Stimulated activated CD4-positive, alpha-beta T cell treated with anti-CD3 and anti-CD28 coated beads, Interleukin-2, amount 100 ng/mL, for 4 hours (primary cell): ENCODE measurements at places on chromosomes 2 and 18.

- DNase-seq, result no peak
Observed at GRCh38 chr2:222548992-222549391, 106.9 kb downstream of the FARSB start.

- no peak for DNase-seq
Observed at GRCh38 chr2:52034706-52035105, 1002.8 kb upstream of the NRXN1 start.

DNA sequence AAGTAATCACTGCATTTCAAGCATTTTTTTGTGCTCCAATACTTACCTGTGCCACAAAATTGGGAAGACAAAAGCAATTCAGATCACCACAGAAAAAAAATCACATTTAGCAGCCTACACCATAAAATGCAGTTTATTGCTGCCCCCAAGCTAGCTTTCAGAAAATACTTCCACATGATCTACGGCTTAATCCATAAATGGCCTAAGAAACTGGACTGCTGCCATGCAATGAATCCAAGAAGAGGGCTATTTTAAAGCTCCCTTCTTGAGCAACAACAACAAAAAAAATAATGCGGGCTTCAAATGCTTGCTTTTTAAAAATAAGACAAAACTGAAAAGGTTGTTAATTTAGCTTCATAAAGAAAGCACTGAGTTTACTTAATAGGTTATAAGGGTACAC lies 272.3 kb downstream of the RAD51AP2 start:
- DNase-seq, result no peak

DNA sequence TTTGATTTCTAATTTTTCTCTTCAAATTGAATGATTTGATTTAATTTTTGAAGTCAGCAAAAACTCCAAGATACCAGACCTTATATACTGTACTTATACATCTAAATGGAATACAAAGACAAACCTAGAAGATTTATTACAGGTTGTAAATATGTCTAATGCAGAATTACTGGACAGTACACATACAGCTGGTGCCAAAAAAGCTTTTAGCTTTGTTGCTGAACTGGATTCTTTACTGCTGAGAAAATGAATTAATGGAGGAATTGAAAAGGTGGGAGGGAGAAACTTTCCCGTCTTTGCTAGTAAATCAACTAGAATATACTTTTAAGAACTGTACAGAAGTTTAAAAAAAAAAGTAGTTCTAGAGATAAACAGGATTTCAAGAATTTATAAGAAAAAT lies 17.5 kb downstream of the C1D start:
- DNase-seq, result no peak

GRCh38 chr2:56088411-56088810 lies 95.4 kb upstream of the CCDC85A start:
- DNase-seq, result no peak

DNA sequence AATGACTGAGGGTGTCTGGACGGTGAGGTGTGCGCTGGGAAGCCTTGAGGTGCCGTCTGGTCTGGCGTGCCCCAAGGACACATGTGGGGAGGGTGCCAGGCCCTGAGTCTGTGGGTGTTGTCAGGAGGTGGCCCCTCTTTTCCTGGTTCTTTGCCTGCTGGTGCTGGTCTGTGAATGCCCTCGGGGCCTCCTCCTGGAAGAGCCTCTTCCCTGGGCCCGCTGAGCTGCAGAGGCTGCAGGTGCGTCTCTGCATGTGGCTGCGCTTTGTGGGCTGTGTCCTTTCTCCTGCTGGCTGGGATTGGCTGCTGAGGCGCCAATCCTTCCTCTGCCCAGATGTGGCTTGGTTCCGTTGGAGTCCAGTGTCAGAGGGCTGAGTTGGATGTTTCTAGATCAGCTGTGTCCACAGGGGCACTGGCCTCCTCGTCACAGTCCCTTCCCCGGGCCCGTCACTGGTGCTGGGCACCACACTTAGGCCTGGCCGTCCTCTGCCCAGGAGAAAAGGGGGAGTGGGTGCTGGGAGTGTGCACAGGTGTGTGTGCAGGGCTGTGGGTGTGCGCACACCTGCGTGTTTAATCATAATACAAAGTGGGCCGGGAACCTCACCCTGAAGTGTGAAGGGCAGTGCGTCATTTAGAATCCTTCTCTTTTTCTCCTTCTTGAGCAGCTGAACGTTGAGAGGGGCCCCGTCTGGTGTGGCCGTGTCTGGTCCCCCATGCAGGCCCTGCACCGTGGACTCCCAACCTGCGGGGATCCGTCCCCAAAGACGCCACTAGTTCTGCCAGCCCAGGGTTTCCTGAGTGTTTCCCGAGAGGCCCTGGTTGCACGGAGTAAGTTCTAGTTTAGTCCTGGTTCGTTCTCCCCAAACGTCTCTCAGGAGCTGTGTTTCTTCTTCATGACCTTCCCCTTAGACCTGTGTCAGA lies 35.5 kb downstream of the RTP5 start:
- DNase-seq, result no peak

DNA sequence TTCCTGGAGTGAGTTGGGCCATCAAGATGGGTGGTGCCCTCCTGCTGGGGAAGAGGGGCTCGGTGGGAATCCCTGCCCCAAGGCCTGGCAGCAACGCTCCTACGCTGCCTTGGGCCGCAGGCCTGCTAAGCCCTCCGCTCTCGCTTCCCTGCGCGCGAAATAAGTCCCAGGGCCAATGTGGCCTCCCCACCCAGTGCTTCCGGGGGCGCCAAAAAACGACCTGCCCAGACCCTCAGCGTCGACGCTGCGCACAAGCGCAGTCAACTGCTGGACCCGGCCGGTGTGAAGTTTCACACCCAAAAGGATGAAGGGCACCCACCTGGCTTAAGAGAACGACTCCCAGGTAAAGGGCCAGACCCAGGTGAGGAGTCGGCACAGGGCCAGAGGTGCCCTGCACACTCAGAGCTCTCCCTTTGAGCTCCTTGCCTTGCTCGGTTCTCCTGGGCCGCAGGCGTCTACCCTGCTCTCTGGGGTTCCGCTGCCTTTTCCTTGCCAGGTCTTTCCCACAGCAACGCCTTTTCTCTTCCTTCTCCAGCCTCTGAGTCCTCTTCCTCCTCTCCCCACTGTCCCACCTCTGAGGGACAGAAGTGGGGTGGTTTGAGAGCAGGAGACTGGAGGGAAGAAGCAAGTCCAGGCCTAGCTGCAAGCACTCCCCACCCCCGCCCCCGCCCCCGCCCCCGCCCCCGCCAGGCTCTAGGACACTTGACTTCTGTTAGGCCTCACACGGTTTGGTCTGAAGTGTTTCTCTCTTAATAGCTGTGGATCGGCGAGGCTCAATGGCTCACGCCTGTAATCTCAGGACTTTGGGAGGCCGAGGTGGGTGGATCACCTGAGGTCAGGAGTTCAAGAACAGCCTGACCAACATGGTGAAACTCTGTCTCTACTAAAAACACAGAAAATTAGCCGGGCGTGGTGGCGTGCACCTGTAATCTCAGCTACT lies at the start of gene DNAJC5G:
DNAJC5G (plus strand) TSS at position 223 of the 940 bp plus-strand sequence. CDS start 1,296 bp downstream, outside the sequence.
- DNase-seq, result no peak

DNA sequence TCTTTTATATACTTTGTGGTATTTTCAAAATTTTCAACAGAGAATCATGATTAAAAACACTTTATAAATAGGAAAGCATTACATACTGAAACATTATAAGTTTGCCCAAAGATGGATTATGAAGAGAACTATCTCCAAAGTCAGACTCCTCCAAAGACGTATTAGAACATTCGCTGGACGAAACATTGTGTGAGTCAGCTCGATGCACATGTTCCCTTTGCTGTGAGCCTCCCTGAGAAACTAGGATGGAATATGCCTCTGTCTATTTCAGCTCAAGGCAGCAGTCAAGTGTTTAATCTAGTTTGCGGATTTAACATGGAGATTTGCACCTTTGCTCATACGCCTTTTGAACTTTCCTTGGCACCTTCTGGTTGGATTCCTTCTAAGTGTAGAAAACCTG lies 92.2 kb upstream of the NCKAP5 start:
- DNase-seq, result no peak

DNA sequence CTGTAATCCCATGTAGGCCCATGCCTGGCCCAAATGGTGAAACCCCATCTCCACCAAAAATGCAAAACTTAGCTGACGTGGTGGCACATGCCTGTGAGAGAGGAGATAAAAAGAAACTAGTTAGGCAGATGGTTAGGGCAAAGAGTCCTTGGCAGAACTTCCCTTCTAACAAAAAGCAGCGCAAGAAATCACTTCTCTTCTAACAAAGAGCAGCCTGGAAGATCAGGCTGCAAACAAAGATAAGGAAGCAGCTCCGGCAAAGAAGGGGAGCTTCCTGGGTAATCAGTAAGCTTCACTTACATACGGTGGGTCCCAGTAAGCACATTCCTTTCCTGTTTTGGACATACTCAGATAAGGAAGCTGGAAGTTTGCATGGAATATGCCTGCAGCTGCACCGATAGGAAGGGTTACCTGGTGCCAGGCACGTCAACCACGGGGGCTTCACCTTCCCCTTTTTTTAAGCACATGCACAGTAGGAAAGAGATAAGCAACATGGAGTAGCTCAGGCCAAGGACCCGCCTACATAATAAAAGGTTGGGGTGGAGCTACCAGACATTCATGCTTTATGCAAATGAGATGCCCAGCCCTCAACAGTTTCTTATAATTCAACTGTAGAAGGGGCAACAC lies 61.0 kb upstream of the SLC25A52 start:
- no peak for DNase-seq

DNA sequence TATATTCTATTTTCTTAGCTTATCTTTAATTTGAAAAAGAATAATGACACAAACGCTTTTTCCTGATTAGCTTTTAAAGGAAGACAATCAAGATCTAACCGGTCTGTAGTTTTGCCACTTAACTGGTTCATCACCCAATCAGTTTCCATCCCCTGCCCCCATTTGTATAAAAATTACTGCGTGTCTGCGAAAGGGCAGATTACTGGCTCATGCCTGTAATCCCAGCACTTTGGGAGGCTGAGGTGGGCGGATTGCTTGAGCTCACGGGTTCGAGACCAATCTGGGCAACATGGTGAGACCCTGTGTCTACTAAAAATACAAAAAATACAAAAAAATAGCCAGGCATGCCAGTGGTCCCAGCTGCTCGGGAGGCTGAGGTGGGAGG lies 2.4 kb downstream of the CEBPZOS start:
- no peak for DNase-seq

- DNase-seq, result no peak
Observed at GRCh38 chr18:22528291-22528690, 110.6 kb upstream of the CTAGE1 start.

GRCh38 chr2:37784759-37785149 lies 113.3 kb upstream of the CDC42EP3 start:
- DNase-seq, result no peak

GRCh38 chr2:181038796-181039195 lies 58.4 kb downstream of the UBE2E3 start:
- no peak for DNase-seq

GRCh38 chr18:63301434-63301833 lies 18.1 kb downstream of the BCL2 start:
- no peak for DNase-seq

GRCh38 chr2:213042262-213042661 lies 109.2 kb downstream of the IKZF2 start:
- DNase-seq, result no peak

- no peak for DNase-seq
Observed at GRCh38 chr2:152585830-152586484, 131.3 kb downstream of the PRPF40A start.

DNA sequence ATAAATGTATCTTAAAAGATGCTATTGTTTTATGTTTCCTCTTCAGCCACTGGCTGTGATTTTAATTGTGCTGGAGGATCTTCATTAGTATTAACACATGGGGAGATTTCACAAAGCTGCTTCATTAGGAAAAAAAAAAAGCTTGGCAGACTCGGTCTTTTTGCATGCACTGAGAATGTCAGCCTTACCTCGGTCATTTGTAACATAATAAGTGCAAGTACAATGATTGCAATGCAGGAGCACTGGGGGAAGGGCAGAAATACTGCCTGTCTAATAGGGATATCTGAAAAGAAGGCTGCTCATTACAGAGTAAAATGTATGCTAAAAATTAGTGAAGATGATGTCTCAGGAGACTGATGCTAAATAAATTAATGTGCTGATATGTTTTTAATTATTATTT lies 1.3 kb upstream of the BAZ2B start:
- no peak for DNase-seq

DNA sequence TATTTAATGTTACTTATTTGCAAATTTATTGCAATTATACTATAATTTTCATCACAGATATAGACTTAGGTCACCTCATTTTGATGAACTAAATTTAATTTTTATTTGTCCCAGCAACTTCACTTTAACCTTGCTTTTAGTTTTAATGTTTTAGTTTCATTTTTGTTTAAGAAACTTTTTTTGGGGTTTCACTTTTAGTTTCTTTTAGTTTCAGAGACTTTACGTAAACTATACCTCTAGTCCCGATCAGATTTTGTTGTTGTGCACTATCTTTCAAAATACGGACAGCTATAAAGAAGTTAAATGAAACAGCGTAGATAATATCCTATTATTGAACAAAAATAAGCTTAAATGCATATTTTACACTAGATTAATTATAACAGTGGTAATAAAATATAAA lies 460.5 kb downstream of the ERBB4 start:
- no peak for DNase-seq

GRCh38 chr2:165563468-165564225 lies 94.1 kb downstream of the CSRNP3 start:
- DNase-seq, result no peak

GRCh38 chr2:111053266-111053665 lies 67.4 kb upstream of the BCL2L11 start:
- DNase-seq, result no peak

DNA sequence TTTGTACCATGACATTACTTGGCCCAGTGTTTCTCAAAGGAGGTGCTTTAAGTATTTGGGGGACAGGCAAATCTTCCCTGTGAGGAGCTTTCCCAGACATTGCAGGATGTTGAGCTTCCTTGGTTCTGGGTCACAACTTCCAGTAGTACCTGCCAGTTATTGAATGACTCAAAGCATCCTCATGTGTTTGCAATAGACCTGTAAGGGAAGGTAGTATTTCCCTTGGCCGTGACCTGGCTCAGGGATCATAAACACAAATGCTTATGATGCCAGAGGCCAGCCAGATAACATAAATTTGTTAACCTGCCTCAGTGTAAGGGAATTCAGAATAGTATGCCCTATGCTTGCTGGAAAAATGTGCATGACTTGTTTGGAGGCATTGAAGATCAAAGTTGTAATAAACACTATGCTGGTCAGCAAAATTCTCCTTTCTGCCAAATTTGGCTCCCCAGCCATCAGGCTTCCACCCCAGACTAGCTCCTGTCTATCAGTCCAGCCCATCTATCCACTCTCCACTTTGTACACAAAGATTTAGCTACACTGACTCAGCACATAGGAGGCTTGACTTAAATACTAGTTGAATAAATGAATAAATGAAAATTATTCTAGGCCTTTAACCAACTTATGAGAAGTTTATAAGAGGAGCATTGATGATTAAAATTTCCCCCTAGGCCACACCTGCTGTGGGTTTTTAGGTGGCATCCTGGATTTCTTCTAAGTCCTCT lies 102.0 kb upstream of the EFEMP1 start:
- DNase-seq, result no peak

DNA sequence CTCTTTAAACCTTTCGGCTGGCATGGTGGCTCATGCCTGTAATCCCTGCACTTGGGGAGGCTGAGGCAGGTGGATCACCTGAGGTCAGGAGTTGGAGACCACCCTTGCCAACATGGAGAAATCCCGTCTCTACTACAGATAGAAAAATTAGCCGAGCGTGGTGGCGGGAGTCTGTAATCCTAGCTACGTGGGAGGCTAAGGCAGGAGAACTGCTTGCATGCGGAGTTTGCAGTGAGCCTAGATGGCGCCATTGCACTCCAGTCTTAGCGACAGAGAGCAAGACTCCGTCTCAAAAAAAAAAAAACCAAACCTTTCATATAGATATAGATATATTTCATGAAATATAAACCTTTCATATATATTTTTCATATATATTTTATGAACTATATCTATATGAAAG lies 864.7 kb downstream of the TRIB2 start:
- no peak for DNase-seq
